ENCODE measurements at places on chromosomes 16 and 17.

DNA sequence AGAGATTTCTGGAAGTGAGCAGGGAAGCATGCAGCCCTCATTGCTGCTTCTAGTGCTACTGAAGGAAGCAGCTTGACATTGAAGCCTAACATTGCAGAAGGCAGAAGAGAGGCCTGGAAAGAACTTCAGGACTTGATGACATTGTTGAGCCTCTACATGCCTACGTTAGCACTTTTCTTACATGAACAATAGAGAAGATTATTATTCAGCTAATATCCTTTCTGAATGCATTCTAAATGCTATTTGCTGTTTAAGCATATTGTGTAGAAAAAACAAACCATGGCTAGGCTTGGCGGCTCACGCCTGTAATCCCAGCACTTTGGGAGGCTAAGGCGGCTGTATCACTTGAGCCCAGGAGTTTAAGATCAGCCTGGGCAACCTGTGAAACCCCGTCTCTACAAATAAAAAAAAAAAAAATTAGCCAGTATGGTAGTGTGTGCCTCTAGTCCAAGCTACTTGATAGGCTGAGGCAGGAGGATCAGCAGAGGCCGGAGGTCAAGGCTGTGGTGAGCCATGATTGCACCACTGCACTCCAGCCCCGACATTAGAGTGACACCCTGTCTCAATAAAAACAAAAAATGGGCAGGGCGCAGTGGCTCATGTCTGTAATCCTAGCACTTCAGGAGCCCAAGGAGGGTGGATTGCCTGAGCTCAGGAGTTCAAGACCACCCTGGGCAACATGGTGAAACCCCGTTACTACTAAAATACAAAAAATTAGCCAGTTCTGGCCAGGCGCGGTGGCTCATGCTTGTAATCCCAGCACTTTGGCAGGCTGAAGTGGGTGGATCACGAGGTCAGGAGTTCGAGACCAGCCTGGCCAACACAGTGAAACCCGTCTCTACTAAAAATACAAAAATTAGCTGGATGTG is 2.2 kb upstream of the AURKB start:
- DNase-seq, result no peak

- DNase-seq, result no peak
Measured at GRCh38 chr17:57288773-57289121, 32.4 kb downstream of the MSI2 start.

- no peak for DNase-seq
Measured at GRCh38 chr17:41546819-41547218, 18.7 kb upstream of the KRT19 start.

DNA sequence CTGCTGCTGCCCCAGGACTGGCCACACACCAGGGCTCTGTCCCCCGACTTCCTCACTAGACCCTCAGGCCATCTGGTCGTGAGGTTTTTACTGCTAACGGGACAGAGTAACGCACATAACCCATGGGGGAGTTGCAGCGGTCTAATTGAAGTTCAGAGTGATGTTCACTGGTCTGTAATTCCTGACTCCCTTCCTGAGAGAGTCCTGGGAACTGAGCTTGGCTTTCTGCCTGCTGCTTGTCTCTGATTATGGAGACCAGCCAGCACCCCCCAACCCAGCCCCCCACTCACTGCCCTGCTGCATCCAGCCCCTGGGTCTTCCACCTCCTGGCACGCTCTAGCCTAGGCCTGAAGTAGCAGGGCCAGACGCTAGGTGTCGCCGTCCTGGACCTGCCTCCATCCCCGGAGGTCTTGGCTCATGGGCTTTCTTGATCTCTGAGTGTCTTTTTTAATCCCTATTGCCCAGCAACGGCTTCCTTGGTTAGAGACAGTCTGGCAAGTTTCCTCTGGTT is 192.9 kb downstream of the CCDC182 start:
- no peak for DNase-seq

GRCh38 chr17:19330271-19330670 is 32.3 kb downstream of the B9D1 start:
- no peak for DNase-seq

GRCh38 chr17:72144101-72144500 is 23.3 kb downstream of the SOX9 start:
- no peak for DNase-seq

- no peak for DNase-seq
Measured at GRCh38 chr16:70342016-70342415, 4.7 kb upstream of the DDX19A start.

GRCh38 chr16:23840310-23840709 is 4.5 kb downstream of the PRKCB start:
- no peak for DNase-seq

DNA sequence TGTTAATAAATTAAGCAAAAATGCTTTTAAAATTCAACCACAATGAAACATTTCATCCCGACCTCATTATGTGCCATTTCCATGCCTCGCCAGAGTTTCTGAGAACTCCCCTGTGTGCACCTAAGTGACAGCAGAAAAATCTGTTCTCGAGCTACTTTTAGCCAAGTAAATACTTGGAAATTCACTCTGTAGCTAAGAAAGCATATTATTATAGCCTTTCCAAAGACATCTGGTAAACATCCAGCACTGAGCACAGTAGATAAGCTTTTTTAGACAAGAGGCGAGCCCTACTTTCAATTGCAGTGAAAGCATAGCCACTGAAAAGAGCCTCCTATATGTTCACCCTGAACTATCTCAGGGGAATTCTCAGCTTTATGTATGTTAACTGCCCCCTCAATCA is 242.8 kb upstream of the PSMD7 start:
- DNase-seq, result no peak

GRCh38 chr16:14193316-14193871 is 122.3 kb downstream of the MRTFB start:
- DNase-seq, result no peak

- no peak for DNase-seq
Measured at GRCh38 chr16:56630134-56630533, 2.3 kb upstream of the MT1M start.

GRCh38 chr16:85562093-85562786 is 50.9 kb upstream of the GSE1 start:
- no peak for DNase-seq
